Activated CD8-positive, alpha-beta T cell treated with anti-CD3 and anti-CD28 coated beads for 36 hours (primary cell): ENCODE measurements at places on chromosomes 11 and 22.

DNA sequence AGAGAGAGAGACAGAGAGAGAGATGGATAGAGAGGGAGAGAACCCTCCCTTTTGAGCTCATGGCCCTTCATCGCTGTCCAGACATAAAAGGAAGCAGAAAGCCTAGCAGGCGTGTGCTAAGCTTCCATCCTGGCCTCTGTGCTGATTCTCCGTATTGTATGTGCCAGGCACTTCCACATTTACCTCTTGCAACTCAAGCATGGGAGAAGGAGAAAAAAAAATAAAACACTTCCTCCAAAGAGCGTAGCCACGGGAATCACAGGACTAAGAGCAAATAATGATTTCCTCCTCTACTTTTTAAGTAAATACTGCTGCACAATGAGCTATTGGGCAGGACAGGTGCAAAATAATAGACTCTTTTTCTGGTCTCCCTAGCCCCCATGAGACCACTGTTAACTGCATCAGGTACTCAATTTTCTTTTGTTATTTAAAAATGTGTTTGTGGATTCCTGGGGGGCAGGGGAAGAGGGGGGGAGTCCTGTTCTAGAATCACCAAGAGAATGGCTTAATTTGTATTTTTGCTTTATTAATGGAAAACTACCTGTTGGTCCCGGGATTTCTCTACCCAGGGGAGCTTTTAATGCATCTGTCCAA is 154.3 kb downstream of the NXPE2 start:
- DNase-seq: no peak

DNA sequence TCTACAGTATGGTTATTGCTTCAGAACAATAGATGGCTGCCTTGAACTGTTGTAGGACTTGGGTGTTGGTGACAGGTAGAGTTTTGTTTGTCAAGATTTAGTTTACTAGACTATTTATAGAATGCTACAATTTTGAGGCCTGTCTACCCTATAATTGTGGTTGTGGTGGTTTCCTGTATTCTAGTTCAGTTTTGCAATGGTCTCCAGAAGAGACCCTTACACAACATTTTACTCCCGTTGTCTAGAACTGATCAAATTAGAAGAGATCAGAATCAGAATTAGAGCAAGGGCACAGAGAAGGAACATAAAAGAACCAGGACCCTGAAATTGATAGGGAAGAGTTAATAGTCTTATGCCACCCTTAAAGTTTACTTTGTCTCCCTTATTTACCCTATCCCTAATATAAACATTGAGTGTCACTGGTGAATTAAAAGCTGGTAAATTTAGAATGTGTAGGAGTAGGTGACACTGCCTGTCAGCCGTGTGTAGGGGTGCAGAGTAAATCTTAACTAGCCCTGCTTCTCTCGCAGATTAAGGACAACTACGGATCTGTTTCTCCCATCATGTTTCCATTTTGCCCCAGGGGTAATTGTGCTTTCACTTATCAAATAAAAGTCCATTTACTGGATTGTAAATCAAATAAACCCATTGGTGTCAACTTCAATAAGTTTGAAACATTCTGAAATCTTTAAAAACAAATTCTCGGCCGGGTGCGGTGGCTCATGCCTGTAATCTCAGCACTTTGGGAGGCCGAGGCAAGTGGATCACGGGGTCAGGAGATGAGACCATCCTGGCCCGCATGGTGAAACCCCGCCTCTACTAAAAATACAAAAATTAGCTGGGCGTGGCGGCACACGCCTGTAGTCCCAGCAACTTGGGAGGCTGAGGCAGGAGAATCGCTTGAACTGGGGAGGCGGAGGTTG is 10.9 kb upstream of the PHLDB1 start:
- no peak for DNase-seq

DNA sequence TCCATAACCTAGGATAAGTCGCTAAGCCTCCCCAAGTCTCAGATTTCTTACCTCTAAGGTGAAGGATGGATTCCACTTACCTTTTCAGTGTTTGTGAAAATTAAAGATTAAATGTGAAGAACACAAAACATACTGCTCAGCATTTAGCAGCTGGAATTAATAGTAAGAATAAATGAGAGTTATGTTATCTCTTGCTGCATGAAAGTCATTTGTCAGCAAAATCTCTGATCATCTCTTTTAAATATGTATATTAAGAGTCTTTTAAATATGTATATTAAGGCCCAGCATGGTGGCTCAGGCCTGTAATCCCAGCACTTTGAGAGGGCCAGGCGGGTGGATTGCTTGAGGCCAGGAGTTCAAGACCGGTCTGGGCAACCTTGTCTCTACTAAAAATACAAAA is 72.3 kb upstream of the TTC12 start:
- DNase-seq: no peak

- DNase-seq: peak; percentile 68
Observed at GRCh38 chr22:39173787-39174497, 21.5 kb upstream of the CBX7 start.

DNA sequence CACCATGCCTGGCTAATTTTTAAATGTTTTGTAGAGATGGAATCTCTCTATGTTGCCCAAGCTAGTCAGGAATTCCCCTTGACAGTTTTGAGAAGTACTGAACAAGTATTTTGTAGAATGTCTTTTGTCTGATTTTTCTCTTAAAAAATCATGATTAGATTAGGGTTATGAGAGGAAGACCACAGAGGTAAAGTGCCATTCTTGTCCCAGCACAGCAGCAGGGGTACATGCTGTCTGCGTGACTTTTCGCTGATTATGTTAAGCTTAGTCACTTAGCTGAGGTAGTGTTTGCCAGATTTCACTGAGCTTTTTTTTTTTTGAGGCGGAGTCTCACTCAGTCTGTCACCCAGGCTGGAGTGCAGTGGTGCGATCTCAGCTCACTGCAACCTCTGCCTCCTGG is 13.6 kb upstream of the NUP160 start:
- no peak for DNase-seq

DNA sequence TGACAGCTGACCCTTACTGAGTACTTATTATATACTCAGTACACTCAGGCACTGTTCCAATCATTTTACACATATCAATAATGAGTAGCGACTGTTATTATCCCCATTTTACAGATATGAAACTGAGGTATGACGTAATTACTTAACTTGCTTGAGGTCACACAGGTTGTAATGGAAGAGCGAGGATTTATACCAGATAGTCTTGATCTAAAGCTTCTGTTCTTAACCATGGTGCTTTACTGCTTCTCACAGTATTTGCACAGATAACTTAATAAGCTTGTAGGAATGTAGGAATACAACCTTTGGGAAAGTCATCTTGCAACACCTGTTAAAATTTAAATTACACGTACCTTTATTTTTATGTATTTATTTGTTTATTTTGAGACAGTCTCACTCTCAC is 31.7 kb upstream of the TMEM135 start:
- no peak for DNase-seq

GRCh38 chr22:24187731-24188644 is 6.7 kb downstream of the SUSD2 start:
- no peak for DNase-seq

- DNase-seq: no peak
Observed at GRCh38 chr11:102377891-102378290, 30.9 kb downstream of the BIRC2 start.
